Eye (tissue), 1 donor: ENCODE measurements at places on chromosomes 4 and X.

DNA sequence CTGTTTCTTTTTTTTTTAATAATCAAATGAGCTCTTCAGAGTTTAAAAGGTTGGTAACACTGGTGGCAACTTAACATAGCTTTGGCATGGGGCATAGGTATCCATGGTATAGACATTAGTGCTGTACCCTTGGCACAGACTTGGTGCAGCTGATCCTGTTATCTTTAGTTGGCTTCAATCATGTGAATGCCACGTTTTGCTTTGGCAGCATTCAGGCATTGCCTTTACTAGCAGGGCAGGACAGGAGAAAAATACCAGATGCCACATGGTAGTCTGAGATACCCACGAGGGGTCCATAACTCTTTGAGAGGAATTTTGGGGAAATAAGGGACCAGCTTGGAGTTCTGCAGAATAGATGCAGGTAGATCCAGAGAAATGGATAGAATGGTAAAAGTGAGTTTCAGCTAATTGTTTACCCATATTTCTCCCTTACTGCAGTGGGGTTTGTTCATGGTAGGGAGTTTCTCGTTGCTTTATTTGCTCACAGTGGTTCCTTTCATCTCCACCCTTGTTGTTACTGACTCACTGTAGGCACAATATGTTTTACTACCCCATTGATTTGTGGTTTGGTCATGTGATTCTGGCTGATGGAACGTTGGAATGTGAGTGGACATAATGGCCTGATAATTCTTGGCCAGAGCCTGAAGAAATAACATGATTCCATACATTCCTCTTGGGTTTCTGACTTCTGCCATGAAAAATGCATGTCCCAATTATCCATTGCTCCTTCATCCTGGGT is 342.7 kb downstream of the GLUD2 start:
- DNase-seq, result no peak

DNA sequence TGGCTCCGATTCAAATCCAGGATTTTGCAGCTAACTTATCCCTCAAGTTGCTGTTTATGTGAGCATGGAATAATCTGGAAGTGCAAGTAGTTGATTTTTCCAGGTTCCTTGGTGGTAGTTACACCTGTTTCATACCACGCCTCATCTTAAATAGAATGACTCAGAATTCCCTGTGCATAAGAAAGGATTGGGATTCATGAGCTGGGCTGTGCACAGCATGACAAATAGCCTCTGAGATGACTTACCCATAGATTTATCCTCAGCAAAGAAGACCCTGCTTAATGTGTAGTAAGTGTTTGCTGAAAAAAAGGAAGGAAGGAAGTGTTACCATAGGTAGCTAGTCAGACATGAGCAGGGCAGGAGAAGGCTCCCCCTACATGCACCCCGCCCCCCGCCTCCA is 777.7 kb upstream of the ADGRL3 start:
- DNase-seq, result no peak

- DNase-seq, result peak; percentile 21
These were observed 499.9 kb upstream of the AADAT start for GRCh38 chr4:170589597-170590191.

DNA sequence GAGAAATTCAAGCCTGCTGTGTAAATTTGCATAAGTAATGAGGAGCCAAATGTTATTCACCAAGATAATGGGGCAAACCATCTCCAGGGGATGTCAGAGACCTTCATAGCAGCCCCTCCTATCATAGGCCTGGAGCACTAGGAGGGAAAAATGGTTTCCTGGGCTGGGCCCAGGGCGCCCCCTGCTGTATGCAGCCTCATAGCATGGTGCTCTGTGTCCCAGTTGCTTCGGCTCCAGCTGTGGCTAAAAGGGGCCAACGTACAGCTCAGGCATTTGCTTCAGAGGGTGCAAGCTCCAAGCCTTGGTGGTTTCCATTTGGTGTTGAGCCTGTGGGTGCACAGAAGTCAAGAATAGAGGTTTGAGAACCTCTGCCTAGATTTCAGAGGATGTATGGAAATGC is 859.3 kb downstream of the RPA4 start:
- no peak for DNase-seq
